ENCODE measurements at places on chromosomes 5 and 9.

DNA sequence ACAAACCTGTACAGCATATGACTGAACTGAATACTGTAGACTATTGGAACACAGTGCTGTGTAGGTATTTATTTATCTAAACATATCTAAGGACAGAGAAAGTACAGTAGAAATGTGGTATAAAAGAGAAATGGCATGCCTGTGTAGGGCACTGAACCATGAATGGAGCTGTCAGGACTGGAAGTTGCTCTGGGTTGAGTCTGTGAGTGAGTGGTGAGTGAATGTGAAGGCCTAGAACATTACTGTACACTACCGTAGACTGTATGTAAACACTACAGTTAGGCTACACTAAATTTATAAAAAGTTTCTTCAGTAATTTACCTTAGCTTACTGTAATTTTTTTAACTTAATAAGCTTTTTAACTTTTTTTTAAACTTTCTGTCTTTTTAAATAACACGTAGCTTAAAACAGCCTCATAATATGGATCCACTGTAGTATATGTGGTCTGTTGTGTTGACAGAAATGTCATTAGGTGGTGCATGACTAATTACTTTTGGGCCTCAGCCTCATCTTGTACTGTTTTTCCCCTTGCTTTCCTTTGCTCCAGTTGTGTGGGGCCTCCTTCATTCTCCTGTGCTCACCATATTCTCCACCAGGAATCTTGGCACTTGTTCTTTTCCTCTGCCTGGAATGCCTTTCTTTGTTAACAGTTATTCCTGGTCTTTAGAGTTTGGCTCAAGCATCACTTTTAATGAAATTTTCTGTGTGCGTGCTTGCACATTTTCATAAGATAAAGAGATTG, 8.8 kb downstream of the SPIN1 start:
- no peak for DNase-seq

DNA sequence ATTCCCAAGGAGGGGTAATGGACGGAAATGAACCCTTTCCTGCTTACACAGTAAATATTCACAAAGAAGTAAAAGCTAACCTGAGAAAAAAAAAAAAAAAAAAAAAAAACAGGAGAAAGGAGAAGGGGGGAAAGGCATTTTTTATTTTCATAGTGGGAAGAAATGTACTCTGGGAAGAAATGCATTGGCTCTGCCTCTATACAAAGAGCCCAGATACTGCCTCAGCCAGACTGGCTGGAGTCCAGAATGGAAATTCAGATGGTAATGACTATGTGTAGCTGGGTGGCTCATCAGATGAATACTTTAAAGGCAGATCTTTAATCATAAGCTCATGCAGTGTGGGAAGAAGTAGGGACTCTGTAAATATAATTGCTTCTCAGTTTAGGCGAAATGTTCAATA, 124.9 kb upstream of the ZNF608 start:
- DNase-seq, result no peak

GRCh38 chr5:92337772-92338234, 954.7 kb upstream of the ARRDC3 start:
- DNase-seq, result no peak

DNA sequence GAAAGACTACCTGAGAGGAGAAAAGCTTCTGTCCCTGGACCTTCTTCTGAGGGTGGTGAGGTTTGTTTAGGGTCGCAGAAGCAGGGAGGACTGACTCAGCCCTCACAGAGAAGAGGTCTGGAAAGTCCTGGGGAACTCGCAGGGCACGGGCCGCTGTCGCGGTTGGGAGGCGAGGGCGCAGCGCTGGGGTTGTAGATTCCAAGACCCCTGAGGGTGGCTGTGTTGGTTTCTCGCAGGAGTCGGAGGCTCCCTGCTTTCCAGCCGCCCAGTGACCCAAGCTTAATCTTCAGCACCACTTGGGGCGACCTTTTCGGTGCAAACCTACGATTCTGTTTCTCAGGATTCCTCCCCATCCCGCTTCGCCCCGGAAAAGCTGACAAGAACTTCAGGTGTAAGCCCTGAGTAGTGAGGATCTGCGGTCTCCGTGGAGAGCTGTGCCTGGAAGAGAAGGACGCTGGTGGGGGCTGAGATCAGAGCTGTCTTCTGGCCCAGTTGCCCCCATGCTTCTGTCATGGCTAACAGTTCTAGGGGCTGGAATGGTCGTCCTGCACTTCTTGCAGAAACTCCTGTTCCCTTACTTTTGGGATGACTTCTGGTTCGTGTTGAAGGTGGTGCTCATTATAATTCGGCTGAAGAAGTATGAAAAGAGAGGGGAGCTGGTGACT, 482 bp downstream of the SLC27A6 start:
- no peak for DNase-seq

DNA sequence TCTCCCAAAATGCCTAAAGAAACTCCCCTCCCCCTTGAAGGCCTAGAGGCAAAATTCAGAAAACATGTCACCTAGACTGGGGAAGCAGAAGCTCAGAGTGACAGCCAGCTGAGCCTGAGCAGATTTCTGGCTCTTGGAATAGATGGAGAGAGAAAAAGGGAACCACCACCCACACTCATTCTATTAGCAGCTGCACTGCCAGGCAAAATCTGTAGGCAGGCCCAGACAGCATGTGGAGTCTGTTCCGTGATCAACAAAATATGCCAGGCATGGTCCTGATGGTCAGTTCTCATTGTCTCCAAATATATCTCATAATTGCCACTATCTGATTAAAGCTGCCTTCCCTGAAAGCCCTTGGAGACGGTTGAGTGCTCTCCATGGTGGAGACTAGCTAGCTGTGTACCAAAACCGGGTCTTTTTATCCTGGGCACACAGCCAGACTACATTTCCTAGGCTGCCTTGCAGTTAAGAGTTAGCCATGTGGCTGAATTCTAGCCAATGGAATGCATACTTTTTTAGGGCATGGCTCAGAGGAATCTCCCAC, 131.7 kb upstream of the GPR151 start:
- no peak for DNase-seq

GRCh38 chr9:95511616-95511931, 5.2 kb downstream of the PTCH1 start:
- DNase-seq, result no peak

DNA sequence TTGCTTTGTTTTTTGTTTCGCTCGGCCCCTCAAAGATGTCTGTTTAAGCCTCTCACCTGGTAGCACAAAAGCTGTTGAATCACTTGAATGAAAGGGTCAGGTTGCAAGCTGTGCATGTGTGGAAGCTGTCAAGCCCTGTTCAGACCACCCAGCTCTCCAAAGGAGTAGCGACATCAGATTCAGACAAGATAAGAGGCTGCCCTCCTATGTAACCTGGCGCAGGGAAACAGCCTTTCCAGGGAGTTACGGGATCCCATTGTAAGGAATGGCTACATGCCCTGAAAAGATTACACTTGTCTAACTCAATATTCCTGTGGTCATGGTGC, 2.9 kb downstream of the FREM1 start:
- DNase-seq, result no peak

GRCh38 chr5:172839669-172840431, 5.8 kb downstream of the ERGIC1 start:
- no peak for DNase-seq

- DNase-seq, result peak; percentile 30
These were observed 17.7 kb downstream of the IL31RA start for GRCh38 chr5:55868846-55869245.

DNA sequence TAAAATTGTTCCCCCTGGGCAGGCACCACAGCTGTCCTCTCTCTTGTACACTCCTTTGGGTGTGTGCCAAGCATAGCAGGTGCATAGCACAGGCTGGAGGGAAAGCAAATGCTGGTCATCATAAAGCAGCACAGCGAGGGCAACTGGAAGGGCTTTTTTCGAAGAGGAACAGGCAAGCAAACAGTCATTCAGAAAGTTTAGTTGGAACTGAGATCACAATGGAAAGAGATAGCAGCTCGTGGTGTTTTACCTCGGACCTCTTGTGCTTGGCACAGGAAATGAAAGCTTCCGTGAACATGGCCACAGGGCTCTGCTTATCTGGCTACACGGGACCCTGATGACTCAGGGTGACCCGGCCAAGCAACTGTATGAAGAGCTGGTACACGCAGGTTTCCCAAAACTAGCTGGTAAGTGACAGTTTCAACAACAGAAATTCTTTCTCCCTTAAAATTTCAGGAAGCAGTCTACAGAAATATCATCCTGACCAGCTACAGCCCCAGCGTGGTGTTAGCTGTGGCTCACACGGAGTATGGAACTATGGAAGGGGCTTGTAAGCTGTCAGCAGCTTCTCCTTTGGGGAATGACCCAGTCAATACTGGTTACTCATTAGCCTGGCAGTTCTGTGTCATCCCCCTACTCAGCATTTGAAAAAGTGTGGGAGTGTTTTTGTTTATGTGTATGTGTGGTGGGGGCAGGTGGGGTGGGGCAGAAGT, 48.1 kb downstream of the POC5 start:
- DNase-seq, result no peak

- DNase-seq, result no peak
These were observed 206.5 kb downstream of the PAX5 start for GRCh38 chr9:36827593-36827992.

DNA sequence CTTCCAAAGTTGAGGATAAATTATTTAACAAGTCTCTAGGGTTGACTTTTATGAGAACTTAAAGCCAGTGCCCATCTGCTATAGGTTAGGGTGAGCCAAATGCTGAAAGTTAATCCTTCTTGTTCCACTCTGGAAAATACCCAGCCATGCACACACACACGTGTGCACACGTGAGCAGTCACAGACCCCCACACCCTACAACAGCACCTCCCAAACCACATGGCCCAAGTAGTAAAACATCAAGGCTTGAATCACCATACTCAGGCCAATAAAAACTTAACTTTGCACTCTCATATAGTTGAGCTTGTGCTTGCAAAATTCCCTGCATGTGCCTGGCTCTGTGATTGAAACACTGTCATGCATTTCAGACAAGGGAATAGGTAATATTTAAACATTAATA, 467.6 kb downstream of the ARHGEF28 start:
- no peak for DNase-seq

DNA sequence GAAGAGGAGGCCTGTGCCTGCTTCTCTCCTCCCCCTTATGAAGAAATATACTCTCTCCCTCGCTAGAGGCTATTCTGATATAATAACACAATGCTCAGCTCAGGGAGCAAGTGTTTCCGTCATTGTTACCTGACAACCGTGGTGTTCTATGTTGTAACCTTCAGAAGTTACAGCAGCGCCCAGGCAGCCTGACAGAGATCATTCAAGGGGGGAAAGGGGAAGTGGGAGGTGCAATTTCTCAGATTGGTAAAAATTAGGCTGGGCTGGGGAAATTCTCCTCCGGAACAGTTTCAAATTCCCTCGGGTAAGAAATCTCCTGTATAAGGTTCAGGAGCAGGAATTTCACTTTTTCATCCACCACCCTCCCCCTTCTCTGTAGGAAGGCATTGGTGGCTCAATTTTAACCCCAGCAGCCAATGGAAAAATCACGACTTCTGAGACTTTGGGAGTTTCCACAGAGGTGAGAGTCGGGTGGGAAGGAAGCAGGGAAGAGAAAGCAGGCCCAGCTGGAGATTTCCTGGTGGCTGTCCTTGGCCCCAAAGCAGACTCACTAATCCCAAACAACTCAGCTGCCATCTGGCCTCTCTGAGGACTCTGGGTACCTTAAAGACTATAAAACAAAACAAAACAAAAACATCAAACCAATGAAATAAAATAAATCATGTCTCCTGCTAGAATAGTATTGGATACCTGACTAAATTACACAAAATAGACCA, 1.3 kb downstream of the TMEM174 start:
- no peak for DNase-seq

DNA sequence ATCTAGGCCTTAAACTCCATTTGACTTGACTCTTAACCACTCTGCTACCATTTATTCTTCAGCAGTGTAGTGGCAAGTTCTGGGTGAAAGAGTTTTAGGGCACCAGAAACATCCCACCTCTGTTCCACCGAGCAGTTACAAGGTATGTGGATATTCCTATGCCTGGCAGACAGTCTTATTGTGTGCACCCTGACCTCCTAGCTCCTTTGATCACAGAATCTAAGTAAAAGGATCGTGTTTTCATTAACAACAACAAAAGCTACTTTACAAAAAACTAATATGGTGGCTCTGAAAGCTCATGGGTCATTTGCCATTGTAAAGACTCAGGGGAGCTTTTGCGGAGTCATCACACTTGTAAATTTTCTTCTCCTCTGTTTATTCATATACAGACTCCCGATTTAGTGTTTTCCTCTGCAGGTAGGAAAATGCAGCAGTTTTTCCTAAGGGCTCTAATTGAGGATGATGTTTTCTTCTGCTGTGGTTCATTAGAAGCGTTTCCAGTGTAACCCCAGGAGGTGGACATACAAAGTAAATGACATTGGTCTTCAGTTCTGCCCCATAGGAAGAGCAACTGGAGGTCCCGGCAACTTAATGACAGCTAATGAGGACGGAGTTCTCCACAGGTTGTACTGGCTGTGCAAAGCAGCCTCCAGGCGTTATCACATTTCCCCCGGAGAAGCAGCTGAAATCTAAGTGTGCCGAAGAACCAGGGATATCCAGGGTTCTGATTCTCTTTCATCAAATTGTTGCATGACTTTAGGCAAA, 78.2 kb downstream of the ATP10B start:
- no peak for DNase-seq

- no peak for DNase-seq
These were observed 6.0 kb downstream of the NDOR1 start for GRCh38 chr9:137211532-137211931.

GRCh38 chr5:42655982-42656650, 100.5 kb upstream of the CCDC152 start:
- DNase-seq, result no peak

All from NCI-H460 (cell line).